ENCODE measurements at places on chromosomes 3 and 15.

DNA sequence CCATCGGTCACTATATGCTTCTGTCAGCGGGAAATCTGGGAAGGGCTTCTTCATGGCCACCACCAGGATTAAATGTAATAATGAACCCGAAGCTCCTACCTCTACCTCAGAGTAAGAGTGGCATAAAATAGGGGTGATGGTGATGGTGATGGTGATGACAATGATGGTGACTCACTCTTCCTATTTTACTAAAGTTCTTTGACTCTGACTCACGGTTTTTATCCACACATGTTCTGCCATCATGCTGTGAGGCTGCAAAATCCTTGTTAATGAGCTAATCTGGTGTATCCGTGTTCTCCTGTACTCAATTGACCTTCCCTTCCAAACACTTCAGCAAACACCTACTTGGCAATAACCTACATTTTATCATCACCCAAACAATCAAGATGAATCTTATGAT lies 18.3 kb upstream of the FOXP1 start:
- no peak for DNase-seq

DNA sequence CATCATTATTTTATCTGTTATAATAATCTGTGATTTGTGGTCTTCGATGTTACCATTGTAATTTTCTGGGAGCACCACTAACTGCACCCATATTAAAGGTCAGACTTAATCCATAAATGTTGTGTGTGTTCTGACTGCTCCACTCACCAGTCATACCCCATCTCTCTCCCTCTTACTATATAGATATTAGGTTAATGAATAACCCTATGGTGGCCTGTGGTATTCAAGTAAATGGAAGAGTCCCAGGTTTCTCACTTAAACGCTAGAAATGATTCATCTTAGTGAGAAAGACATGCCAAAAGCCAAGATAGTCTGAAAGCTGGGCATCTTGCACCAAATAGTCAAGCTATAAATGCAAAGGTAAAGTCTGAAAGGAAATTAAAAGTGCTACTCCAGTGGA lies 1358.5 kb downstream of the ROBO2 start:
- no peak for DNase-seq

DNA sequence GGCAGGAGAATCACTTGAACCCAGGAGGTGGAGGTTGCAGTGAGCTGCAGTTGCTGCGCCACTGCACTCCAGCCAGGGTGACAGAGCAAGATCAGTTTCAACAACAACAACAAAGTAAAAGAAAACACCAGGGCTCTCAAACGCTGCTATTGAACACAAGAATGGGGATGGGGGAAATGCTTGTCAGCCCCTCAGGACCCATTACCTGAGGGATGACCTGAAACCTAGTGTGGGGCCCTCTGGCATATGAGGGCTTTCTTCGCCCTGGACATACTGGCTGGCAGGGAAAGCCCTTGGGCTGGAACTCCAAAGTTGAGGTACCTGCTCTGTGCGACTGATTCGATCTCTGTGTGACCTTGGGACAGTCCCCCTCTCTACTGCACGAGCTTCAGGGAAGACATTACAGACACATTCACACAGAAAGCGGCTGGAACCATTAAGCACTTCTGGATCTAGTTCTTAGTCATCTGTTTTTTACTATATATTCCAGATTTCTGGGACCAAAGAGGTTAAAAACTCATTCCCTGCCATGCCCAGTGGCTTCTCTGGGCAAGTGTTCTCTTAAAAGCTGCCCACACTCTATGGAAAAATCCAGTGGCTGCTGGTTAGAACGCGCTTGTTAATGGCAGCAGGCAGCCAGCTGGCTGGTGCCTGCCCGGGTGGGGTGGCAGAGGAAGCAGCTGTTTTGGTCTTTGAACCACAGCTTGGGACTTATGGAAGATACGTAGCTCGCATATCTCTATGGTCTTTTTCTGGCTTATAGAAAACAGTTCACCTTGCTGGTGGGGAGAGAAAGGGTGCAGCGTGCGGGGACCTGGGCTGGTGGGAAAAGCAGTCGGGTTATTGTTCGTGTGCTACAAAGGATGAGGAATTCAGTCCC lies 57.2 kb downstream of the ATP1B3 start:
- DNase-seq, result no peak

DNA sequence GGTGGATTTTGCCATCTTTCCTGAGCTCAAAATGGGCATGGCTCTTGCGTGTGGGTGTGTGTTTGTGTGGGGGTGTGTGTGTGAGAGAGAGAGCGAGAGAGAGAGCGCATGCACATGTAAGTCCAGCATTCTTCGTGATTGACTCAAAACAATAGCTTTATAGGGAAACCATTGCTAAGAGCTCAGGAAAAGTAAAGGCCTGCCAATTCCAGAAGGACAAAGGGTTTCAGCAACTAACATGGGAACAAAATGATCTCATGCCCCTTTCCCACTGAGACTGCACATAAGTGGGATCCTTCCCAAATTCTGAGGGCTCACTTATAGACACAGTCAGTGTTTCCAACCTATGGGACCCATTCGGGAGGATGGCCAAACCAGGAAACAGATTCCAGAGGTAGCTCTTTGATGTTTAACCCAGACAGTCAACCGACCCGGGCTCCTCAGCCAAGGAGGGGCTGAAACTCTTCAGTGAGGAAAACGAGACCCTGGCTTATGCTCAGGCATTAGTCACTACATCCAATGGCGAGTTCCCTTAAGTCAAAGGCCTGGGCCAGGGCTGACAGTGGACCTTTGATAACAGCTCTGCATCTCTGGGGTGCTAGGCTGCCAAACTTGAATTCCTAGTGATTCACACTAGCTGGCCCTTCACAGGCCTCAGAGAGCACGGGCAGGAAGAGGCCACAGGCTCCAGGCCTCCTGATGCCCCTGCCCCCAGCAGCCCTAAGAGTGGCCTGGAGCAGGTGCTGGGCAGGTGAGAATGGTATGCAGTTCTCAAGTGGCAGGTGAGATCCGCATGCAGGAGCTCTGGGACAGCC lies 305.0 kb upstream of the C2CD4B start:
- no peak for DNase-seq

DNA sequence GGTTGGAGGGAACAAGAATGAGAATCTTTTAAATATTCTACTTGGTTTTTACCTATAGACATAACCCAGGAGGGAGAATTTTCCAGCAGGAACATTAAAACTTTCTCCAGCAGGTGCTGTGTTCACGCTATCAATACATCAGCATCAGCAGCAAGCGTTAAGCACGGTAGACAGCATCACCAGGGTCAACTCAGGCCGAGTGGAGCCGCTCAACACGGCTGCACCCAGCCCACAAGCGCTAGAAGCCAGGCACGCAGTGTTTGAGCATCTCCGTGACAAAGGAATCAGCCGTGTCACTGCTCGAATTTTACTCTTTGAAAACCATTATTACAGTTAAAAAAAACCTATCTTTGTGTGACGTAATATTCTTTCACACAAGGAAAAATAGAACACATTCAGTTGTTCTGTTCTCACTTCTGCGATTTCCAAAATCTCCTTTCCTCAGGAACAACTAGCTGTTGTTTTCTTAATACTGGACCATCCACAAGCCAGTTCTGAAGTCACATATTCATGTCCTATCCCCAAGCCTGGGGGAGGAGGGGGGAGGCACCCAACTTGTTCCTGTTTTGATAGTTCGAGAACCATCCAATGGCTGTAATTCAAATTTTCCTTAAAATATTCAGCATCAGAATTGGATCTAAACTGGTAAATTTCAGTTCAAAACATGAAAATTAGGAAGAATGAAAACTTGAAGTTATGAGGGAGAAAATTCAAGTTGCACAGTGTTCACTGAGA lies 77.9 kb downstream of the ADAMTS17 start:
- DNase-seq, result no peak

DNA sequence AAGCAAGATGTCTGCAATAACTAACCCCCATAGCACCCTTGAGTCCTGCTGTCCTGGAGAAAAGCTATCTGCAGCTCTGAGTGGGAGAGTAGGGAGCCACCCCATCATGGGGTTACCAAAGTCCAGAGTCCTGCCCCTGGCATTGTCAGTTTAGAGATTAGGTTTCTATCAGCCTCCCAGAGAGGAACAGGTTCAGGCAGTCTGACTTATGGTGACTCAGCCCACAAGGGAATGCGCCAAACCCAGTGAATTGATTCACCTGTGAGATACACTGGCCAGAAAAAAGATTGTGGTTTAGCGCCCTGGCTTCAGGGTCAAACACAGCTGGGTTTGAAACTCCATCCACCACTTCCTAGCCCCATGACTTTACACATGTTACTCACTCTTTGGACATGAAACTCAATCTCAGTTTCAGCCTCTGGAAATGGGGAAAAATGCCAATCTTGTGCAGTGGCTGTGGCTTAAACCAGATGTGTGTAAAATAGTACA lies 263.6 kb upstream of the HES1 start:
- no peak for DNase-seq

DNA sequence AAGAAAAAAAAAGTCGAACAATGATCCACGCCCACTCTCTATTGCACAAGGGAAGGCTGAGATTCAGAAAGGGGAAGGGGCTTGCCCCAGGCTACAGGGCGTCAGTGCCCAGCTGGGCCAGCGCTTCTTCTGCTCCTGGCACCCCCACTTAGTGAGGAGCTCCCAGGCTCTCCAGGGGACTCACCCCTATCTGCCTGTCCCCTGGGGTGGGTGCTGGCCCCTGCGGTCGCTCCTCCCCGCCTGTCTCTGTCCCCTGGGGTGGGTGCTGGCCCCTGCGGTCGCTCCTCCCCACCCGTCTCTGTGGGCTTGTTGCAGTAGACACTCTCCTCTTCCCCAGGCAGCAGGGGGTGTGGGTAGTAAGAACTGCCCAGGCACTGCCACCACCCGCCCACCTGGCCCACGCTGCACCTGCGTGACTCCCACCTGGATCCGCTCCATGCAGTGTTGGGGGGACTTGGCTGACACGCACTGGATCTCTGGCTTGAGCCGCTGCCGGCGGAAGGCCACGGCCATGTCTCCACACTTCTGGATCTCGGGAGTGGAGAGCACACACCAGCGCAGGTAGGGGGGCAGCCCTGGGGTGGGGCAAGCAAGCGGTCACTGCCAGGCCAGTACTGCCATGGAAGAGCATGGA lies 14.6 kb downstream of the MELTF start:
- DNase-seq, result no peak

DNA sequence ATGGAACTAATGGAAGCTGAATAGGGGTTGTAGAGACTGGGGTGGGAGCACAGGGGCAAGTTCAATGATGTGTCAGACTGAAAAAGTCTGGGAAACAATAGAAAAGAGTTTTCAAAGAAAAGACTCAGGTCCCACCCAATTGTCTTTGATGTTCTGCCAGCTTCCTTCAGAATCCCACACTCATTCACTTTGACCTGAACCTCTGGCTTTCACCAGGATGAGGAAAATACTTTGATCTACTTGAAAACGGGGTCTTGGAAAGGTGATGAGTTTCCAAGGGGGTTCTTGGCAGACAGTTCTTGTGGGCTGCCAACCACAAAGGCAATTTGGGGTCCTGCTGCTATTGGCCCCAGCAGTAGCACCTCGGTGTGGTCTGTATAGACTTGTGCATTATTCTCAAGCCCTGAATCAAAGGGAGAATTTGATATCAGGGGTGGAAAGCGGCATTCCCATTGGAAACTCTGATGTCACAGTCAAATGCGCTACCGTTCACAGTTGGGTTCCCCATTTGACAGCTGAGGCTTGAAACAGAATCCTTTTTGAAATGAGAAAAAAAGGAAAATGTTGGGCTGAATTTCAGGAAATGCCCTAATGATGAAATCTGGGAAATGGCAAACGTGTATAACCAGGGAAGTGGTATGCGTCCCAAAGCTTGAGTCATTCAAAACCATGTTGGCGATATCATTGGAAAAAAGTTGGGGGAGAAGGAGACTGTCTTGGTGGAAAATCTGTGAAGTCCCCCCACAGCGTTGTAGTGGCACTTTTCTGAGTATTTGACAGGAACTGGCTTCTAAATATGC lies 229.2 kb upstream of the LRTM1 start:
- no peak for DNase-seq

- no peak for DNase-seq
Observed at GRCh38 chr3:124281453-124282316, 289.8 kb upstream of the ROPN1 start.

- DNase-seq, result no peak
Observed at GRCh38 chr15:76963596-76963995, 31.3 kb upstream of the PSTPIP1 start.

- no peak for DNase-seq
Observed at GRCh38 chr3:126014252-126014651, 45.3 kb downstream of the ROPN1B start.

- no peak for DNase-seq
Observed at GRCh38 chr3:10783360-10784351, 32.4 kb upstream of the SLC6A11 start.

- DNase-seq, result no peak
Observed at GRCh38 chr3:139994891-139995290, 59.9 kb downstream of the CLSTN2 start.

DNA sequence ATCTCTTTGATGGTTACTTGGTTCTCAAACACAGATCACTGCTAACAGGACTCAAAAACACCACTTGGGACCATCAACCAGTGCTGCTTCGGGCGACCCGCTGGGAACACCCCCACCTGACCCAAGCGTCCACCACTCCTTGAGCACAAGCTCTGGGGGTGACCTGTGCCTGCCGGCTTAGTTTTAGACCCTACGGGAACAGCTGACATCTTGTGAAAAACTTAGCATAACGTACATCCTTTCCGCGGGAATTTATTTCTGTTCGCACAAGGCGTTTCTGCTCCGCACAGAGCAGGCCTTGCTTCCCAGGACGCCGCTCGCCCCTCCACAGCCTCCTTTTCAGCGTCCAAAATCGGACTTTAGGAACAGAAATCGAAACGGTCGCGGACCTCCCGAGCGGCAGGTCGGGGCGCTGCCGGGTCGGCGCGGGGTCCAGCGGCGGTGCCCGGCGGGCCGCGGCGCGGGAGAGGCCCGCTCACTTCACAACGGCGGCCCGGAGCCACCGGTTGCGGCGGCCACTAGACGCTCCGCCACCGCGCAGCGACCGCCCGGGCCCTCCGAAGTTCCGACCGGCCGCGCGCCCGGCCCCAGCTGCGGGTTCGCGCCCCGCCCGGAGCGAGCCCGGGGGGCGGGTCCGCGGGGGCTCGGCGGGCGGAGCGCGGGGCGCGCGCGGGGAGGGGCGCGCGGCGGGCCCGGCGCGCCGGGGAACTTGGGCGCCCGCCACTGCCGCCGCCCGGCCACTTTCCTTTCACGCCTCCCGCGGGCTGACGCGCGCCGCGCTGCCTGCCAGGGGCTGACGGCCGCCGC lies 959 bp downstream of the SFMBT1 start:
- DNase-seq, result peak; percentile 75
